ENCODE measurements at places on chromosomes 12 and 14.

DNA sequence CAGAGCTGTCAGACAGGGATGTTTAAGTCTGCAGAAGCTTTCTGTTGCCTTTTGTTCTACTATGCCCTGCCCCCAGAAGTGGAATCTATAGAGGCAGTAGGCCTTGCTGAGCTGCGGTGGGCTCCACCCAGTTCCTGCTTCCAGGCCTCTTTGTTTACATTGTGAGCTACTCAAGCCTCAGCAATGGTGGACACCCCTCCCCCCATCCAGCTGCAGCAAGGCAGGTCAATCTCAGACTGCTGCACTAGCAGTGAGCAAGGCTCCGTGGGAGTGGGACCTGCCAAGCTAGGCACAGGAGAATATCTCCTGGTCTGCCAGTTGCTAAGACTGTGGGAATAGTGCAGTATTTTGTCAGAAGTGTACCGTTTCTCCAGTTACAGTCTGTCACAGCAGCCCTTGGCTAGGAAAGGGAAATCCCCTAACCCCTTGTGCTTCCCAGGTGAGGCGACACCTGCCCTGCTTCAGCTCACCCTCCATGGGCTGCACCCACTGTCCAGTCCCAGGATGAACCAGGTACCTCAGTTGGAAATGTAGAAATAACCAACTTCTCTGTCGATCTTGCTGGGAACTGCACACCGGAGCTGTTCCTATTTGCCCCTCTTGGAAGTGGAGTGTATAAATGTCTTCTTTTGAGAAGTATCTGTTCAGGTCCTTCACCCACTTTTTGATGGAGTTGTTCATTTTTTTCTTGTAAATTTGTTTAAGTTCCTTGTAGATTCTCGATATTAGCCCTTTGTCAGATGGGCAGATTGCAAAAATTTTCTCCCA is 213.5 kb upstream of the SLC38A2 start:
- DNase-seq, result peak; percentile 6

DNA sequence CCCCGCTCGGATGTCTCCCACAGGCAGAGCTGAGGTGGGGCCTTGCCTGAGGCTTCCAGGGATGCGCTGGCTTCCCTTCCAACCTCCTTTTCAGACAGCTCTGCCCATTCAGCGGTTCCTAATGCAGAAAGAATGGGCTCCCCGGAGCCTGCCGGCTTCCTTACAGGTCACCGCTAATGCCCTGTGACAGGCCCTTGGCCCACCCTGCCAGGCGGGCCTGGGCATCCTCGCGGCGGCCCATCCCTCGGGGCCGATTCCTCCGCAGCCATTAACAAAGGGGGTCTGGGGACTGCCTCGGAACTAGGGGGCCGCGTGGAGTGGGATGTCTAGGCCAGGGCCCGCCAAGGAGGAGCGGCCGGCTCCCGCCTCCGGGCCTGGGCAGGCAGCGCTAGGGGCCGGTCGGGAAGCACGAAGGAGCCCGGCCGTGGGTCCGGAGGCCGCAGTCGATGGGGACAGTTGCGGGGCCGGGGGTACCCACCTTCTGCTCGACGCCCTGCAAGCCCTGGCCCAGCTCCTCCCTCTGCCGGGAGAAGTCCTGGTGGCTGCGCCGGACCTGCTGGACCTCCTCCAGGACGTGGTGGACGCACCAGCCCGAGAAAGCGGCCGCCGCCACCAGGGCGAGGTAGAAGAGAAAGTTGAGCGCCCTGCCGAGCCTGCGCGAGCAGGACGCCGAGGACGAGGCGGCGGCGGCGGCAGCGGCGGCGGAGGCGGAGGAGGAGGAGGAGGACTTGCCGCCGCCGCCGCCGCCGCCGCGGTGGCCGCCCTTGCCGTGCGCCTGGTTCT is 738 bp downstream of the CKAP4 start:
- peak; percentile 60 for DNase-seq

- DNase-seq, result no peak
These were observed 50.0 kb downstream of the PTPRO start for GRCh38 chr12:15372352-15372751.

GRCh38 chr12:116026346-116026745 is 251.1 kb downstream of the MED13L start:
- DNase-seq, result no peak

GRCh38 chr12:101051901-101052550 is 158.0 kb downstream of the SLC5A8 start:
- DNase-seq, result no peak

DNA sequence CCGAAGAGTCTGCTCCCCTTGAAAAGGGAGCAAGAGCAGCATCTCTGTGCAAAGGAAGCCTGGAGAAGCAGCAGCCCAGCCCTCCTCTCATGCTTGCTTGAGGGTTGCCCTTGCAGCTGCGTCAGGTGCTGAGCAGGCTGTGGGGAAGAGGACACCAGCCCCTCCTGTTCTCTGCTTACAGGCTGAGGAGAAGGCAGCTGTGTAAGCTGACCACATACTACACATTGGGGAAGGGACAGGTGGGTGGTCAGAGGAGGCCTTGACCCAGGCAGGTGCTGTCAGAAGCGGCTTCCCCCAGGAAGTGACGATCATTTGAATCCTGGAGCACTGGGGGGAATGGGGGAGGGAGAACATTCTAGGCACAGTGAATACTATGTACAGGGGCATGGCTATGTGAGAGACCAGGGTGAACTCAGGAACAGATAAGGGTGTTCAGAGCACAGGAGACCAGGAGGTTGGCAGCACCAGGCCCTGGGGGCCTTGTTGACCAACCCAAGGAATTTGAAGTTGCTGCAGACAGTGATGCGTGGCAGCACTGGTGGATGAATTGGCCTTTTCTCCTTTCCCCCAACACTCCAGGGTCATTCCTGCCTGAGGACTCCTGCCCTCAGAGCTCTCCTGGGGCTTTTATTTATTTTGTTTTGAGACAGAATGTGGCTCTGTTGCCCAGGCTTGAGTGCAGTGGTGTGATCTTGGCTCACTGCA is 2.7 kb upstream of the KLC1 start:
- no peak for DNase-seq

GRCh38 chr12:226401-226800 is 12.4 kb upstream of the SLC6A12 start:
- no peak for DNase-seq

GRCh38 chr12:11565752-11566151 is 83.7 kb upstream of the ETV6 start:
- DNase-seq, result no peak

GRCh38 chr12:39931857-39932256 is 174.0 kb downstream of the SLC2A13 start:
- no peak for DNase-seq

- DNase-seq, result no peak
These were observed 3.3 kb downstream of the PPP1R3E start for GRCh38 chr14:23299211-23299957.

GRCh38 chr12:42281278-42281677 is 43.2 kb upstream of the YAF2 start:
- no peak for DNase-seq

GRCh38 chr12:29655861-29656260 is 127.9 kb downstream of the TMTC1 start:
- no peak for DNase-seq

DNA sequence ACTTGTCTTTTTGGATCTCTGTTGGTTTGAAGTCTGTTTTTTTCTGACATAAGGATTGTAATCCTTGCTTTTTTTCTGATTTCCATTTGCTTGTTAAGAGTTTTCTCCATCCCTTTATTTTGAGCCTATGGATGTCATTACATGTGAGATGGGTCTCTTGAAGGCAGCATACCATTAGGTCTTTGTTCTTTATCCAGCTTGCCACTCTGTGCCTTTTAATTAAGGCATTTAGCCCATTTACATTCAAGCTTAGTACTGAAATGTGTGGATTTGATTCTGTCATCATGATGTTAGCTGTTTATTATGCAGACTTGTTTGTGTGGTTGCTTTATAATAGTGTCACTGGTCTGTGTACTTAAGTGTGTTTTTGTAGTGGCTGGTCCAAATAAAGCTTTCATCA is 100.0 kb downstream of the CCDC91 start:
- no peak for DNase-seq

- peak; percentile 64 for DNase-seq
These were observed 25.6 kb upstream of the KRAS start for GRCh38 chr12:25276199-25276937.

- no peak for DNase-seq
These were observed 72.9 kb downstream of the BLTP3B start for GRCh38 chr12:100069795-100070194.

GRCh38 chr14:54459106-54459505 is 17.9 kb upstream of the CNIH1 start:
- DNase-seq, result no peak

GRCh38 chr14:76236172-76237130 is 84.7 kb downstream of the GPATCH2L start:
- DNase-seq, result no peak

- DNase-seq, result peak; percentile 89
These were observed 13.6 kb upstream of the GNG2 start for GRCh38 chr14:51846631-51847488.

GRCh38 chr14:68939893-68940613 is 39.0 kb downstream of the ACTN1 start:
- no peak for DNase-seq

- DNase-seq, result no peak
These were observed 24.0 kb upstream of the TSPAN11 start for GRCh38 chr12:30902596-30902995.

GRCh38 chr14:54010981-54011380 is 54.4 kb upstream of the BMP4 start:
- DNase-seq, result no peak

- DNase-seq, result peak; percentile 57
These were observed 99.9 kb downstream of the NINJ2 start for GRCh38 chr12:563250-563781.

DNA sequence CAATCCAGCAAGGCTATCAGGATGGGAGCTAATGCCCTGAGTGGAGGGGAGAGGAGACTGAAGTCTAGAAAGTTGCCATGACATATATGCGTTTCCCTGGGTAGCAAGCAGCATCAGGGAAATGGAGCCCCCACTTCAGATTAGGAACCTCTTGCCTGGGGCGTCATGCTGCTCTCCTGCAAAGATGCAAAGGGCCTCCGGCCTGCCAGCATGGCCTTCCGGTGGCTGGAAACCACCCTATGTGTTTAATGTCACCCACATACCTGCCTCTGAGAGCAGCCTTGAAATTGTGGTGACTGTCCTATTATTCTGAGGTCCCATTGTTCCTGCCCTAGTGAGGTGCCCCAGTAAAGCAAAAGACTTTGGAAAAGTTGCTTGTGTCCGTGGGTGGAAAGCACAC is 10.0 kb upstream of the IFI27L2 start:
- no peak for DNase-seq

DNA sequence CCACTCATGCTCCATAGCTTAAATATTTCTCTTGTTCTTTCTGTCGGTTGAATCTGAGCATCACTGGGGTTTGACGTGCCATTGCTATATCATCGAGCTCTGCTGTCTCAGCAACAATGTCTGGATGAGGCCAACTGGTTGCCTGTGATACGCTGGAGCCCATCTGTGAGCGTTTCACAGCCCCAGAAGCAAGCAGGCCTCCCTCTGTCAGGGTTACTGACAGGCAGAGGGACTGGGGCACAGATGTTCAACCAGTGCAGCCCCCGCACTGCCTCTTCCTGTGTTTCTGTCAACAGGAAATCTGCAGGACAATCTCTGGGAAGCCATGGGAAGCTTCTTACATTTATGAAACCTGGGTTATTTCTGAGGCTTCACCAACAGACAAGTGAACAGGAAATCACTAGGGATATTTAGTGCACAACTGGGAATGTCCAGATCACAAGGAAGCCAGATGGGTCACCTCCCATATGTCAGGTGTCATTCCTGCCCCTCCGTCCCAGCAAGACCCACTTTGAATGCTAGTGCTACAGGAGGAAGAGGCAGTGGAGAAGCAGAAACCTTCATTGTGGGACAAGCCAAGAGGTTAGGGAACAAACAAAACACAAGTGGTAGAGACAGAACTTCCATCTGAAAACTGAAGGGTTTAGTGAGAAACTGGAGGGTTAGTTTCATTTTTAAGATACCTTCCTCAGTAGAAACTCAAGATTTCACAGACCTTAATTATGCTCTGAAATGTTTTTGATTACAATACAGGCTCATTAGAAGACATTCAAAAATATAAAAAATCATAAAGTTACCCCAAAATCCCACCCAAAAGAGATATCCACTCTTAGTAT is 24.1 kb downstream of the DMAC2L start:
- DNase-seq, result no peak

DNA sequence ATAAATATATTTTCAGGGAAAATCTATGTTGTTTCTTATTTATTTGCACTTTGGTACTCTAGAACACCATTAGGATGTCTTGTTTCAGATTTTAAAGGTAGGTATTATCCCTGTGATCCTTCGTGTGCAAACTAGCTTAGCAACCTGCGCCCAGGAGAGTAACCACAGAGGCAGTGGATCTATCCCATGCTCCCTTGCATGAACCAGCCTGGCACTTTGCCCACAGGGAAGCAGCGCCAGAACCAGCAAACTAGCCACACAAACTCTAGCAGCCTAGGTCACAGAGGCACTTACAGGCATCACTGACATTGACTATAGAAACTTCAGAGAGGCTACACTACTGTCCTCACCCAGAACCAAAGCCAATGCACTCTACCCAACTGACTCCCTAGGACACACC is 76.1 kb downstream of the TSHR start:
- no peak for DNase-seq

DNA sequence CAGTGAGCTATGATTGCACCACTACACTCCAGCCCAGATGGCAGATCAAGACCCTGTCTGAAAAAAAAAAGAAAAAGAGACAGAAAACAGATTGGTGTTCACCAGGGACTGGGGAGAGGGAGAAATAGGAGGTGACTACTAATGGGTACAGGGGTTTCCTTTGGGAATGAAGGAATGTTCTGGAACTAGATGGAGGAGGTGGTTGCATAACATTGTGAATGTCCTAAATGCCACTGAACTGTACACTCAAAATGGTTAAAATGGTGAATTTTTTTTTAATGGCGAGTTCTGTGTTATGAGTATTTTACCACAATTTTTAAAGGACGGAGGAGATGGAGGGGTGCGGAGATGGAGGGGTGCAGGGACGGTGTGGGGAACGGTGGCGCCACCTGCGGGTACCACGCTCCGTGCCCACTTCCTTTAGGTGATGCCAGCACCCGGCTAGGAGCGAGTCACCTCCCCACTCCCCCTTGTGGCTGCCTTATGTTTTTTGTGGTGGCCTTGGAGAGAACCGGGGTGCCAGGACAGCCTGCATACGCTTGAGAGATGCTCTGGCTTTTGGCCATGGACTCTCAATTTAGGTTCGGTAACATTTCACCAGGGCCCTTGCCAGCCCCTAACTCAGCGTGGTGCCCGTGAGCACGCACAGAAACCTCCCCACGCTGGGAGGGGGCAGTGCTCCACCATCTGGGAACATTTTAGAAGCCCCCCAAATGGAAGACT is 16.1 kb downstream of the UBC start:
- DNase-seq, result peak; percentile 64

DNA sequence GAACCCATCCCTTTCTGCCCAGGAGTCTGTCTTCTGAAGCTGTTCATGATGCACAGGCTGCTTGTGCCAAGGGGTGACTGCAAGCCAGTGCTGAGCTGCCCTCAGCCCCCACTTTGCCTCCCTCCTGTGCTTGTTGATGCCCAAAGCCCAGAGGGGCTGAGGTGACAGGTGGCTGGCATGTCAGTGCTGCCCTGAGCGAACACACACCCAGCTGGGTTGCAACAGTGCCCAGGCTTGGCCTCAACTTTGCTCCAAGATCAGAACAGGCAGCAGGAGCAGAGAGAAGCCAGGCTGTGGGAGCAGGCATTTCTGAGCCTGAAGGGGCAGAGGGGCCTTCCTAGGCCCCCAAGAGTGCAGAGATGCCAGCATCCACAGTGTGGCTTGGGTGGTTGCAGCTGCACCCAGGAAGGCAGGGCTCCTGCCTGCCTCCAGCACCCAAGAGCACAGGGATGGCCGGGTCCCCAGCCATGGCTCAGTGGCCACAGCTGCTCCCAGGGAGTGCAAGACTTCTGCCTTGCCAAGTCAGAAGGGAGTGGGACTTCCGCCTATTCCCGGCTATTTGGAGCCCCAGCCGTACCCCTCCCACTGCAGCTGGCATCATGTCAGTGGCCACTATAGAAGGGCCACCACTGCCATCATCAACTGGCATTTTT is 83.1 kb downstream of the SLC16A7 start:
- DNase-seq, result no peak
